ENCODE measurements at places on chromosomes 4 and X. TPM values are rescaled to one million over a fixed set of nuclear protein-coding genes. Genes with fewer than 3 reads are reported as not detected.
A peak's percentile ranks its signal among the peaks of the same experiment; 100 is the strongest.

GRCh38 chrX:18971506-18971905, 12.4 kb downstream of the PHKA2 start:
- no peak overlapping the region for H3K4me3 ChIP-seq
- H3K27ac ChIP-seq, result no peak overlapping the region
- H3K27me3 ChIP-seq, result no peaks in the 10 kb centered on the region

- H3K4me3 ChIP-seq, result no peak overlapping the region
- H3K4me1 ChIP-seq, result no peaks in the 10 kb centered on the region
- H3K27ac ChIP-seq, result no peak overlapping the region
- DNase-seq, result no peak
- no peaks in the 10 kb centered on the region for H3K27me3 ChIP-seq
These were observed 41.4 kb downstream of the SOD3 start for GRCh38 chr4:24836661-24837242.

- no peaks in the 10 kb centered on the region for H3K27me3 ChIP-seq
- no peaks in the 10 kb centered on the region for H3K4me1 ChIP-seq
- H3K36me3 ChIP-seq, result peaks cover 68% of the 10 kb centered on the region
- no peak for DNase-seq
- no peak overlapping the region for H3K27ac ChIP-seq
- no peak overlapping the region for H3K4me3 ChIP-seq
These were observed 44.3 kb downstream of the RASGEF1B start for GRCh38 chr4:81427344-81427821.

FRMD7 gene
- total RNA-seq, result not detected

GRCh38 chr4:110033355-110034025, 120.8 kb downstream of the EGF start:
- H3K27me3 ChIP-seq, result peaks cover 9% of the 10 kb centered on the region
- no peaks in the 10 kb centered on the region for H3K36me3 ChIP-seq
- no peak for DNase-seq
- H3K4me3 ChIP-seq, result no peak overlapping the region
- H3K27ac ChIP-seq, result no peak overlapping the region
- H3K4me1 ChIP-seq, result no peaks in the 10 kb centered on the region

- no peak overlapping the region for H3K27ac ChIP-seq
- DNase-seq, result no peak
- no peak overlapping the region for H3K4me3 ChIP-seq
- H3K27me3 ChIP-seq, result no peaks in the 10 kb centered on the region
These were observed 49.3 kb downstream of the SLC10A7 start for GRCh38 chr4:146472404-146472803.

DNA sequence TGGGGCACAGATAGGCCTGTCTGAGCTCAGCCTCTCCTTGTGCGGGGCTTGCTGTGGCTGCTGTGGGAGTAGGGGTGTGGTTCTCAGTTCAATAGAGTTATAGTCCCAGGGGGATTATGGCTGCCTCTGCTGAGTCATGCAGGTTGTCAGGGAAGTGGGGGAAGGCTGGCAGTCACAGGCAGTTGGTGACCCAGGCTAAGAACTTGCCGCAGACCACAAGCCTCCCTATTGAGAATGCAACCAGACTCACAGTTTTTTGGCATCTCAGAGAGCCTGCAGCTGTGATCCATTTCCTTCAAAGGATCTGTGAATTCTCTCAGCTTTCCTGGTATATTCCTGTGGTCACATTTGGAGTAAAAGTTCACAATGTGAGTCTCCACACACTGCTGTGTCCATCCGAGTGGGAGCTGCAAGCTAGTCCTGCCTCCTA, 364.9 kb downstream of the ZNF674 start:
- H3K36me3 ChIP-seq, result no peaks in the 10 kb centered on the region
- H3K4me1 ChIP-seq, result no peaks in the 10 kb centered on the region
- no peak overlapping the region for H3K27ac ChIP-seq
- no peak overlapping the region for H3K4me3 ChIP-seq
- H3K27me3 ChIP-seq, result no peaks in the 10 kb centered on the region
- DNase-seq, result no peak

CACNA1F gene
- 1.4 TPM for total RNA-seq

DNA sequence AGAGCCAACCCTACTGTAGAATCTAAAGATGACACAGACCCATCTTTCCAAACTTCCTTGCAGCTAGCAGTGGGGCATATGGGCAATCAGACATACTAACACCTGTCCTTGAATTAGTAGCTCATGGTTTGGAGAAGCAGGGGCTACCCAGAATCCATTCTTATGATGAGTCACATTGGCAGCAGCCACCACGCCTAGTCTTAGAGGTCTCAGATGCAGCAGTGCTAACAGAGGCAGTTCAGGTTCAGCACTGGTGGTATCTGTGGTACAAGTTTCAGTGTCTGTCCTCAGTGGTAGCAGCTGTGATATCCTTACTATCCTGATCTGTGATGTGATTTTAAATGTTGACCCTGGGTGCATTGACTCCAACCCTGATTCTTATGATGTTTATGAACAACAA, 68.1 kb downstream of the FRMPD4 start:
- H3K27me3 ChIP-seq, result no peaks in the 10 kb centered on the region
- DNase-seq, result no peak
- H3K4me1 ChIP-seq, result no peaks in the 10 kb centered on the region
- H3K4me3 ChIP-seq, result no peak overlapping the region
- no peaks in the 10 kb centered on the region for H3K36me3 ChIP-seq

LUZP4 gene
- total RNA-seq, result not detected

DNA sequence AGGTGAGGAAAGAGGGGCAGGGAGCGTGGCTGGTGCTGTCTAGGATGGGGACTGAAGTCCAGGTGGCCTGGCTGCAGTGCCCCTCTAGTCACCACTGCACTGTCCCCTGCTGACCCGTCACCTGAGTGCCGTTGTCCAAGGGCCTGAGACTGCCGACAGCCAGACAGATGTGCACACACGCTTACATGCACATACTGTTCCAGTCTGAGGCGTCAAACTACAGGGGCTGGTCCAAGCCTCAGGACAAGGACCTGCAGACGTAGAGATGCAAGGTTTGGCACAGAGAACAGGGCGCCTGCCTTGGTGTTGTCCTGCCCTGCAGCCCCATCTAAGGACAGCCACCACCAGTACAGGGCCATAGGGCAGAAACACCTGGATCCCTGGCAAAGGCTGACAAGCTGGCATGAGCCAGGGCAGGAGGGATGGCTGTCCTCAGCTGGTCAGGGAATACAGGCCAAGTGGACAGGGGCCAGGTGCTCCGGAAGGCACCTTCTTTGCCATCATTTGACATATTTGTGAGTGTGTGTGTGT, 1.7 kb downstream of the SLC2A9 start:
- H3K27me3 ChIP-seq, result no peaks in the 10 kb centered on the region
- peak overlapping the region; percentile 90 for H3K27ac ChIP-seq
- peaks cover 47% of the 10 kb centered on the region for H3K4me1 ChIP-seq
- H3K36me3 ChIP-seq, result no peaks in the 10 kb centered on the region
- no peak for DNase-seq

DNA sequence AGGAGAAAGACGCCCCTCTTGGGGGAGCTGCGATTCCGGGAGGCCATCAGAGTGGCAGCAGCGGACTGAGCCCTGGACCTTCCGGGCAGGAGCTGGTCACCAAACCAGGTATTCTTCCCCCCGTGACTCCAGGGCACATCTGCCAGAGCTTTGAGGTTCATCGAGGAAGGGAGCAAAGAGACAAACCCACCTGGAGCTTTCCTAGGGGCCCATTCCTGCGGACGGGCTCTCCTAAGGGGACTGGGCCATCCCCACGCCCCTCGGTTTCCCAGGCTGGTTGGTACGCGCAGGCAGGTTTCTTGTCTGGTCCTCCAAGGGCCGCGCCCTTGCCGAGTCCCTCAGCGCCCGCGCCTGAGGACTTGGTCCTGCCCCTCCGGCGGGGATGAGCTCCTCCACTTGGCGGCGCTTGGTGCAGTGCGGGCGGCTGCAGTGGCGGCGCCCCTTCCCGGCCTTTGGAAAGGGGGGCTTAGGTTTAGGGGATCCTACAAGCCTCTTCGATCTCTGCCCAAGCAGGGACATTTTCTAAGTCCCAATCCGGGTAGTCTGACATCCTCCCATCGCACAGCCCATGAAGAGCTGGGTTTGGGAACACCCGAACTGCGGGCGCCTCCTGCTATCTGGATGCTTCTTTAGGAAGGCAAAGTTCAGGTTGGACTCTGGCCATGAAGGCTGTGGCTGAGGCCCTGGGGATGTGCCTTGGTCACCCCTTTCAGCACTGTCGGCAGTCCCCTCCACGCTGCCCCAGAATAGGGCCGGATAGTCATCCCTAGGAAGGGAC, 538 bp downstream of the STBD1 start:
- DNase-seq, result peak; percentile 78
- H3K4me3 ChIP-seq, result peak overlapping the region; percentile 92
- H3K27ac ChIP-seq, result peak overlapping the region; percentile 86
- no peaks in the 10 kb centered on the region for H3K27me3 ChIP-seq
- peaks cover 26% of the 10 kb centered on the region for H3K4me1 ChIP-seq
- peaks cover 7% of the 10 kb centered on the region for H3K36me3 ChIP-seq

GRCh38 chrX:16892504-16893362, 22.6 kb upstream of the RBBP7 start:
- no peak overlapping the region for H3K4me3 ChIP-seq
- no peak overlapping the region for H3K27ac ChIP-seq
- no peaks in the 10 kb centered on the region for H3K27me3 ChIP-seq
- no peaks in the 10 kb centered on the region for H3K36me3 ChIP-seq

PLAC1 gene
- not detected for total RNA-seq

ATP2B3 gene
- total RNA-seq, result not detected

UGT2B28 gene
- not detected for total RNA-seq

GRCh38 chrX:129905787-129906580, at the start of gene UTP14A:
Gene UTP14A, plus strand, starts transcription at chrX:129906164. Its CDS starts 47 bp downstream, at chrX:129906211.
- peak; percentile 91 for DNase-seq
- no peaks in the 10 kb centered on the region for H3K27me3 ChIP-seq
- H3K27ac ChIP-seq, result peak within 1 kb of the TSS; percentile 78

RP2 gene
- 16.8 TPM for total RNA-seq

DNA sequence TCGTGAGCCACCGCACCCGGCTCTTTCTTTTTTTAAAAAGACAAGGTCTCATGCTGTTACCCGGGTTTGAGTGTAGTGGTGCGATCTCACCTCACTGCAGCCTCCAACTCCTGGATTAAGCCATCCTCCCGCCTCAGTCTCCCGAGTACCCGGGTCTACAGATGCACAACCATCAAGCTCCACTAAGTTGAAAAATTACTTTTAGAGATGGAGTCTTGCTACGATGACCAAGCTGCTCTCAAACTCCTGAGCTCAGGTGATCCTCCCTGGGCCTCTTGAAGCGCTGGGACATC, 2.0 kb downstream of the SLC25A6 start:
- H3K4me1 ChIP-seq, result peaks cover 42% of the 10 kb centered on the region
- no peak overlapping the region for H3K27ac ChIP-seq
- DNase-seq, result no peak
- H3K4me3 ChIP-seq, result peak overlapping the region; percentile 81

- peaks cover 14% of the 10 kb centered on the region for H3K27me3 ChIP-seq
- H3K27ac ChIP-seq, result no peak overlapping the region
- peaks cover 3% of the 10 kb centered on the region for H3K4me1 ChIP-seq
- no peak overlapping the region for H3K4me3 ChIP-seq
- no peak for DNase-seq
These were observed 6.5 kb downstream of the CXXC4 start for GRCh38 chr4:104488151-104488550.

DNA sequence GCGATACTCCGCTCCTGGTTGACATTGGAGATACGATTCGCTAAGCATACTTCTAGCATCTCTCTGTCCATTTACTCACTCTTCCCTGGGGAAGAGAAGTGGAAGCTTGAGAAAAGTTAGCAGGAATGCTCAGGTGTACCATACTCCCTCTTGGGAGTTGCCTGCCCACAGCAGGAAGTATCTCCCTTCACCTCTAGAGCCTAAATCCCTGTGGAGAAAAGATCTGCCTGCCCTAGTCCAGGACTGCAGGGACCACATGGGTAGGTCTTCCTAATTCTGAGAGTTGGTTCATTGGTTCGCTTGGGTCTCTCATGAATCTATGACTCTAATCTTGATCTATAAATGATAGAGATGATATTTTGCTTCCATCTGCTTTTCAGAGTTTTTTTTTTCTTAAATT, 26.3 kb upstream of the MAPK10 start:
- no peaks in the 10 kb centered on the region for H3K27me3 ChIP-seq
- H3K27ac ChIP-seq, result no peak overlapping the region
- no peaks in the 10 kb centered on the region for H3K36me3 ChIP-seq
- no peaks in the 10 kb centered on the region for H3K4me1 ChIP-seq
- H3K4me3 ChIP-seq, result no peak overlapping the region

- H3K4me1 ChIP-seq, result peaks cover 19% of the 10 kb centered on the region
- H3K27ac ChIP-seq, result no peak overlapping the region
- no peaks in the 10 kb centered on the region for H3K27me3 ChIP-seq
- peaks cover 51% of the 10 kb centered on the region for H3K36me3 ChIP-seq
- H3K4me3 ChIP-seq, result no peak overlapping the region
- no peak for DNase-seq
These were observed 3.2 kb downstream of the MAN2B2 start for GRCh38 chr4:6578221-6578620.

NDST4 gene
- not detected for total RNA-seq

MID1 gene
- total RNA-seq, result 24.9 TPM

DNA sequence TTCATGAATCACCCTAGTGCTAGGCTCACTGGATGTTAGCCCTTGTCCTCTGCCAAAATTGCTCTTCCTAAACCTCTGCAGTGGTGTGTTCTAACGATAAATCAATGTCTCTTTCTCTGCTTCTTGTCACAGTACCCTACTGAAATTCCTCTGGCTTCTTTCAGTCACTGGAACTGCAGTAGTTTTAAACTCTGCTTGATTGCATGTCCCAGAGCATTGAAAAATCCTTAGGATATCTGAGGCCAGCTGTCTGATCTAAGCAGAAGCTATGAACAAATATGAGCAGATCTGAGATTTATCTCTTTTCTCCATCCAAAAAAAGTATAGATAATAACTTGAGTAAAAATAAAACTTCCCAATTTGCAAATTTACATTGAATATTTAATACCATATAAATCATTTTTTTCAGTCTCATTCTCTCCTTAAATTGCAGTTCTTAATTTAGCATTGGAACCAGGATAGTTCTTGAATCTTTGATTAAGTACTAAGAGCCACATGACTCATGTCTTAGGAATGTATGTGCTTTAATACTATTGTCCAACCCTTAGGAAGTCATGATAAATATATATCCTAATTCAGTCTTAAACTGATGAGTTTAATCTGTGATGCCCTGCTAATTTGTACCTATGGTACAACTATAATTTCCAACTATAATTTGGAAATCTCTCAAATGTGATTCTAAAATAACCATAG, 169.7 kb downstream of the PDHA2 start:
- no peak overlapping the region for H3K4me3 ChIP-seq
- DNase-seq, result no peak
- no peaks in the 10 kb centered on the region for H3K36me3 ChIP-seq
- no peak overlapping the region for H3K27ac ChIP-seq
- H3K27me3 ChIP-seq, result no peaks in the 10 kb centered on the region

RHOXF1 gene
- not detected for total RNA-seq

LDB2 gene
- 113 TPM for total RNA-seq

GRCh38 chrX:117327373-117327772, 789.2 kb downstream of the KLHL13 start:
- no peak for DNase-seq
- no peaks in the 10 kb centered on the region for H3K27me3 ChIP-seq
- H3K4me1 ChIP-seq, result no peaks in the 10 kb centered on the region
- H3K4me3 ChIP-seq, result no peak overlapping the region

SYTL4 gene
- 15.3 TPM for total RNA-seq

Data from lower lobe of right lung (tissue), 2 donors.